ENCODE measurements at places on chromosomes 4 and X.

GRCh38 chrX:121106484-121107235, 59.2 kb downstream of the GLUD2 start:
- no peak for DNase-seq

DNA sequence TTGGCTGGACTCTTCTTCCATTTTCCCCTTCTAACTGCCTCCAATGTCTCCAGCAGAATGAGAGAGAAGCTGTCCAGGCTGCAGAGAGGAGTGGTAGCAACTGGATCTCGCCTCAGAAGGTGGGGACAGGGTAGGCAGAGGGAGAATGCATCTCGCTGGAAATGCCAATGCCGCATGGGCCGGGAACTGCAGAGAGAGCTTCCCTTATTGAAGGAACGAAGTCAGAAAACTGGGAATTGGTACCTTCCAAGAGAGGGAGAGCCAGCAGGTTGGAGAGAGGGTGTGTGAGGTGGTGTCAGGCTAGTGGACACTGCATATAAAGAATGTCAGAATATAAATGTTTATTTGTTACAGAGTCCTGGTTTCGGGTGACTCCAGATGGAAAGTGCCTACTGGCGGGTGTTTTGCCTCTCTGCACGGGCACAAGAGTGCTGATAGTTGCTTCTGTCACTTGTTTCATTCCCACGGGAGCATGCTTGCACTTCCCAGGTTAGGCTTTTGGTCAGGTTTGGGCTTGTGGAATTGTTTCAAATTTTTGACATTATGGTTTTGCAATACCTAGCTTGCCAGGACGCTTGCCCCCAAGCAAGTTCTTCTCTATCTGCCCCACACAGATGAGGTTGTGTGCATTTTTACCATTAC, 156.8 kb upstream of the STS start:
- no peak for DNase-seq

GRCh38 chr4:128359422-128359821, 71.8 kb upstream of the PGRMC2 start:
- no peak for DNase-seq

DNA sequence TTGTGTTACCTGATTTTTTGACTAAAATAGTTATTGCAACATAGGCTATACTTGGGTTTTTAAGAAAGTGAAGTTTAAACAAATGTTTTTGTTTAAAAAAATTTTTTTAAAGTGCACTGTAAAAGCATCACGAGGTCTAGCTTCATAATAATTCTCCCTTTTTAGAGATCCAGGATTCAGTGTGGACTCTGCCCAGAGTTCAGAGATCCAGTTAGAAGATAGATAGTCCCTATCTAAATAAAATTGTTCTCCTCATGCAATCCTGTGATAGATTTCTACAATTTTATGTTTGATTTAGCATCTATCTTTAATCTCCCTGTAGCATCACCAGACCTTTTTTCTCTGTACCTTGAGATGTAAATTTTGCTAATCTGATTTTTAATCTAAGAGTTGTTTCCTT, 85.5 kb upstream of the HPGD start:
- no peak for DNase-seq

DNA sequence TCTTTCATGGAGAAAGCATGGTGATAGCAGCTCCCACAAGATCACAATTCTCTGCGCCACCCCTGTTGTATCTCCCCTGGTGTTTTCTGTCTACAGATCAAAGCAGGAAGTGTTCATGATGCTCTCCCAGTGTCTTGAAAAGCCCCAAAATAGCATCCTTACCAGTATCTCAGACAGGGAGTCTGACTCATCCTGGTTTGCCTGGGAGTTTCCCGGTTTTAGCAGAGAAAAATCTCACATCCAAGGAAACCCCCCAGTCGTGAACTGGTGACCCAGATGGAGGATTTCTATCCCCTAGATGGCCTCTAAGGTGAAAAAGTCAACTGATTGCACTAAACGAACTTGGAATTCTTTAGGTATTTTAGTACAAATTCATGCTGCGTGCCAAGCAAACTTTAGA, 64.3 kb upstream of the NR0B1 start:
- no peak for DNase-seq

DNA sequence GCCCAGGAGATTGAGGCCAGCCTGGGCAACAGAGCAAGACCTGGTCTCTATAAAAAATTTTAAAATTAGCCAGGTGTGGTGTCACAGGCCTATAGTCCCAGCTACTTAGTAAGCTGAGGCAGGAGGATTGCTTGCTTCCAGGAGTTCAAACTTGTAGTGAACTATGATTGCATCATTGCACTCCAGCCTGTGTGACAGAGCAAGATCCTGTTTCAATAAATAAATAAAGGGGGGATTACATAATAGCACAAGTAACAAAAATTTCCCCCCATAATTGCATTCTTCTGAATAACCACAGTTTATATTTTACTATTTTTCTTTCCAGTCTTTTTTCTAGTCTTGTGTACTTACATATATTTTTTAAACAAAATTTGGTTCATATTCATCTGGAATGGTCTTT, 135.6 kb downstream of the CHIC2 start:
- no peak for DNase-seq

GRCh38 chr4:64781737-64782326, 372.6 kb upstream of the TECRL start:
- no peak for DNase-seq

DNA sequence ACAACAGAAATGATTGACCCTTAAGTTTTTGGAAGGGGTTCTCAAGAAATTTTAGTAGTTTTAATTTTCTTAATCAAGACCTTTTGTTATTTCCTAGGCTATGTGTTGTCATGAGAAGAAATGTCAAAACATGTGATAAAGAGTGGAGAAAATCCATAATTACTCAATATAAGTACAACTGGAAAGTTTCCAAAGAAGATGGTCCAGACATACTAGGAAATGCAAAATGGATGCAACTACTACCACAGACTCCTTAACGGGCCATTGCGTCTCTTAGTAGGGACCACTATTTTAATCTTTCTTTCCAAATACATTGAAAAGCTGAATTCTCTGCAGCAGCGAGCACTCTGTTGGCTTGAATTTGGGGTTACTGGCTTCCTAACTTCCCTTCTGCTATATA, 148.8 kb downstream of the NWD2 start:
- DNase-seq: no peak

- no peak for DNase-seq
These were observed 739 bp downstream of the GAK start for GRCh38 chr4:931194-931959.

- DNase-seq: no peak
These were observed 139.4 kb upstream of the TENM3 start for GRCh38 chr4:182103614-182104319.

DNA sequence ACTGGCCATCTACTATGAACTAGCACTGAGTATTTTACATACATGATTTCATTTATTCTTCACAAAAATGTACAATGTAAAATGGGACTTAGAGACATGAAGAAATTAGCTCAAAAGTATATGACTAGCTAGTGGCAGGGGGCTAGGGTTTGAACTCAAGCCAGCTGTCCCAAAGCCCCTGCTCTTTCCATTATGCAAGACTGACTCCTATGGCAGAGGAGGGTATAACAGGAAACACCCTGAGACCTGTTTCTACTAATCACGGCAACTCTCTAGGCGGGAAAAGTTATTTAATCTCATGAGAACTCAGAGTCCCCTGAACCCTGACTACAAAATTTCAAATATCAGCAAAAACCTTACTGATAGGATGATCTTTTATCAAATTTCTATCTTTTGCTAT, 150.6 kb downstream of the PRDM5 start:
- DNase-seq: no peak

- DNase-seq: no peak
These were observed 208.1 kb downstream of the ANKRD50 start for GRCh38 chr4:124504431-124504830.

DNA sequence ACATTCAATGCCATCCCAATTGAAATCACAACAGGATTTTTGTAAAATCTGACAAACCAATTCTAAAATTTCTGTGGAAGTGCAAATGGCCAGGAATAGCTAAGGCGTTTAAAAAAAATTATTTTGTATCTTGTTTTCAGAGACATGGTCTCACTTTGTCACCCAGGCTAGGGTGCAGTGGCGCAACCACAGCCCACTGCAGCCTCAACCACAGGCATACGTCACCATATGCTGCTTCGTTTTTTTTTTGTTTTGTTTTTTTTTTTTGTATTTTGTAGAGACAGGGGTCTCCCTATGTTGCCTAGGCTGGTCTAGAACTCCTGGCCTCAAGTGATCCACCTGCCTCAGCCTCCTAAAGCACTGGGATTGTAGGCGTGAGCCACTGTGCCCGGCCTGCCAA, 24.5 kb downstream of the ZNF41 start:
- no peak for DNase-seq

- no peak for DNase-seq
These were observed 21.4 kb upstream of the SMIM14 start for GRCh38 chr4:39660045-39660444.

GRCh38 chr4:85751866-85752265, 276.9 kb downstream of the ARHGAP24 start:
- DNase-seq: no peak

- no peak for DNase-seq
These were observed 16.0 kb upstream of the EPGN start for GRCh38 chr4:74292111-74292870.

DNA sequence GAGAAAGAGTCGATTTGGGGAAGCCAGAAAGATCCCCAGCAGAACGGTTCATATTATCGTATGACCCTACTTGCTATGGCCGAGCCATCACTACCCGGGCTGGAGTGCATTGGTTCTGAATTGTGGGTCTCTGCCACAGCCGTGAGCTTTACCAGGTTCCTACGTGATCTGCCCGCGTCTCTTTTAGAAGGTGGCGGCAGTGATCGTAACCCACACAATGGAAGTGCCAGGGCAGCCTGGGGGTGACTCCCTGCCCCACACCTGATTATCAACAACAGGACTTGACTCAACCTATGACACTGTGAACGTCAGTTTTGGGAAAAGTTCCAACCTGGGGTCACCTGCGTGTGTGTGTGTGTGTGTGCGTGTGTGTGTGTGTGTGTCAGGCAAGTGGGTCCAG, 90.8 kb downstream of the SHOX start:
- no peak for DNase-seq

GRCh38 chrX:129959493-129959832, 23.0 kb upstream of the BCORL1 start:
- DNase-seq: no peak

GRCh38 chr4:31548021-31548420, 827.9 kb downstream of the PCDH7 start:
- DNase-seq: no peak

DNA sequence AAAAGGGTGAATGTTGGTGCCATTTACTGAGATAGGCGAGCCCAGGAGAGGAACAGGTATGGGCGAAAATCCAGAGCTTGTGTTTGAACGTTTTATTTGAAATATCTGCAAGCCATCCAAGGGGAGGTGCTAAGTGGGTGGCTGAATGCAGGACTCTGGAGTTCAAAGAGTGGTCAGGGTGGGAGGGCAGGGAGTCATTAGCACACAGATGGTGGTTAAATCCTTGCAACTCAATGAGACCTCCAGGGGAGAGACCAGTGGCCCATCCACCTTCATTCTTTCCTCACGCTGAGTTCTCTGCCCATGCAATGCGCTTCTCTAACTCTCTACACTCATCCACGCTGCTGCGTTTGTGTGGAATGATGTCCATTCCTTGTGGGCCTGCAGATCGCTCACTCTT, 101.1 kb downstream of the VCX3B start:
- DNase-seq: no peak

- no peak for DNase-seq
These were observed 128.1 kb downstream of the KDM6A start for GRCh38 chrX:45001048-45001447.

DNA sequence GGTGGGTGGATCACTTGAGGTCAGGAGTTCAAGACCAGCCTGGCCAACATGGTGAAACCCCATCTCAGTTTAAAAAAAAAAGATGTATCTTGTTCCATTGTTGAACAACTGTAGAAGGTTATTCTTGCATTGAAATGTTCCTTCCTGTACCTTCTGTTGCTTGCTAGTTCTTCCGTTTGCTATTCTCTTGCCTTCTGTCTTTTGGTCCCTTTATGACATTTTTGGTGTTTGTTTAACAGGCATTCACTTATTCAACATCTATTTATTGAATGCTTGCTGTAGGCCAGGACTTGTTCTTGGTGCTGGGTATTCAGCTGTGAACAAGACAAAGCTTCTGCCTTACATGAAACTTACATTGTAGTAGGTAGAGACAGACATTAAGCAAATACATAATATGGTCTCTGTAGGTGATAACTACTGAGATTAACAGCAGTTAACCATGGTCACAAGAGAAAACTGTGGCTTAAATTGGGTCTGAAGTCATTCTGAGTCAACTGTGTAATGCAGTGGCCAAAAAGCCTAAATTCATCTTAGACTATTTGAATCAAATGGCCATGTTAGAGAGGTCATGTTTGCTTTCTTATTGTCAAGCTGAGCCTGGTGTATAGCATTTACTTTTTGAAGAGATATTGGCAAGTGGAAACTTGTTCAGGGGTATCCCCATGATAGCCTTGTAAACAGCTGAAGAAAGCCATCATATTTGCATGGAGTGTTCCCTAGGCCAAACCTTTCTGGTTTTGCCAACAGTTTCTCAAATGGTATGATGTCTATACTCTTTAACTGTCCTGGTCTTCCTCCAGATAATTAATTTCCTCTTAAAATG, 35.6 kb downstream of the GAB1 start:
- no peak for DNase-seq

DNA sequence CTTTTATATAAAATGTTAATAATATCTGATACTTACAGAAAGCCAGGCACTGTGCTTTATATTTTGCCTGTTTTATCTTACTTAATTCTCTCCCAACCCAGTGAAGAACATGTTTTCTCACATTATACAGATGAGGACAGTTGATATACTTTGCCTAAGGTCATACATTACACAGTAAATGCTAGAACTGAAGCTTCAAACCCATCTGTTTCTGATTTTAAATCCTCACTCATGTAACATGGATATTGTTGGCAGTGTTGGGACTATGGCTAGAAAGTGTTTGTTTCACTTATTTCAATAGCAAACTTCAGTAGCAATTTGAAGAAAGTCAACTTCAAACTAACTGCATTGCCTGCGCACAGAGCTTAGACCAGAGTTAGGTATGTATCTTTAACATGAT, 57.4 kb downstream of the RAPGEF2 start:
- no peak for DNase-seq

DNA sequence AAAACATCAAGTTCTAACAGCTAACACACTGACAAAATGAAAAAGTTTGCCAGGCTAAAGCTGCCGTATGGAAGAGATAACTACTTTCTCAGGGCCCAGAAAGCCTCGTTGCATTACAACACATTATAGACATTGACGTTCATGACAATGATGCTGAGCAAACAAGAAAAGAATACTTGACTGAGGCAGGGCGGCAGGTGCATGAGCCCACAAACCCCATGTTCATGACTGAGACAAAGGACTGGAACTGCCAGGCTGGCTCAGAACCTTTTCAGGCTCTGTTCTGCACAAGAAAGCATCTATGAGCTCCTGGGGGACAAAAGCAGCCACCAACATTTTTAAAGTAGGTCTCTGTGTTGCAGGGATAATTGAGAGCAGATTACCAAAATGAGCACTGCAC, 13.6 kb downstream of the TLR6 start:
- no peak for DNase-seq

GRCh38 chr4:76028350-76028765, 5.1 kb upstream of the CXCL10 start:
- DNase-seq: no peak

- DNase-seq: no peak
These were observed 97.3 kb downstream of the GEMIN8 start for GRCh38 chrX:13932416-13932815.
